ENCODE measurements at places on chromosomes 3 and 15. TPM values are rescaled to one million over a fixed set of nuclear protein-coding genes. Genes with fewer than 3 reads are reported as not detected.

DNA sequence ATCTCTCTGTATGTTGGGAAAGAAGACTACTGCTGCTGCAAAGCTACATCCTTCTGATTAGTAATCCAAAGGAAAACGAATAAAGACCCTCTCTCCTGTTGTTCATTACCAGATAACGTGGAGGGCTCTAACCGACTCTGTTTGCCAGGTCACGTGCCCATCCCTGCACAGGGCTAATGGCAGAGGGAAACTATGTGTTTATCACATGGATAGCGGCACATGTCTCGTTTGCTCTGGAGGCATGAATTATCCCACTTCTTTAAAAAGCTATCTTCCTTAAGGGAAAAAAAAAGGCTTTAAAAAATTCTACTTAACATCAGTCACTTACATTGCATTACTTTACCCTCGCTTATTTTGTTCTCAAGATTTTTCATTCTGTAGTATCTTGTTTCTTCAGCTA is 32.9 kb upstream of the APEH start:
- no peak for DNase-seq

DNA sequence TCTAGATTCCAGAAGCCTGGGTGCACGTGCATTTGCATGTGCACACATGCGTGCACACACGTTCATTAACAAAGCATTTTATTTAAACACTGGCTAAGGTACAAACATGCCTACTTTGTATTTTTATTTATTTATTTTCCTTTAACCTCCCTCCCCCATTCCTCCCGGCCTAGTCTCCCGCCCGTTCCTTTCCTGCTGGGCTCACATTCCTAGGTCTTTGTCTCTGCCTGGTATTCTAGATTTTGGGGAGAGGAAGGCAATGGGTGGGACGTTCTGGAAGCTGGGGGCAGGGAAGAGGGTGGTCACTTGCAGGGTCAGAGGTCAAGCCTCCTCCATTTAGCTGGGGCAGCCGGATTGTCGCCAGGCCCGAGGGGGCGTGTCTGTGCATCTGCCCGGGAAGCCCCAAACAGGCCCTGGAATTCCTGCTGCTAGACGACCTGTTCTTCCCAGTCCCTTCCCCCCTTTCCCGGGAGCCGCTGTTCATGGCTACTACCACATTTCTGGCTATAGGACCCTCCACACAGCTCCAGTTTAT is 51.8 kb downstream of the TRIM71 start:
- DNase-seq, result no peak

DNA sequence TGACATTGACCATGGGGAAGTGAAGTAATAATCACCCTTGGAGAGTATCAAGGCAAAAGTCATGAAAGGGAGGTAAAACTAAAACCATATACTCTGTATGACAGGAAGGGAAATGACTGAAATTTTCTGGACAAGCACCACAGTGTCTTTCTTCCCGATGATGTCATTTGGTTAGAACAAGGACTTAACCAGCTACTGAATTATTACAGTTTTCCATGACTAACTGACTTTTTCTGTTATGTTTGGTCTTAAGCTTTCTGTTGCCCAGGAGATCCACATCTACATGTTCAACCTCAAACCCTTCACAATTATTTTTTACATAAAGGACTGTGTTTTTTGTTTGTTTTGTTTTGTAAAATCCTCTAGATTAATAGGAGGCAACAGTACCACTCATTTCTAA is 191.9 kb upstream of the IL12A start:
- DNase-seq, result no peak

GRCh38 chr3:177190756-177191681 is 6.3 kb downstream of the TBL1XR1 start:
- no peak for DNase-seq

- no peak for DNase-seq
Observed at GRCh38 chr3:170128259-170128976, 53.1 kb downstream of the PHC3 start.

- no peak for DNase-seq
Observed at GRCh38 chr3:116741467-116741866, 31.9 kb downstream of the TUSC7 start.

- no peak for DNase-seq
Observed at GRCh38 chr15:35911052-35911777, 365.2 kb upstream of the DPH6 start.

The MESP2 gene
- not detected for polyA plus RNA-seq

The FAM107A gene
- 18.1 TPM for polyA plus RNA-seq

The ZNF662 gene
- polyA plus RNA-seq, result 2.1 TPM

Data from sigmoid colon (tissue), 7 donors.